RPMI7951 (cell line): ENCODE measurements at places on chromosomes 16 and 17.
A peak's percentile ranks its signal among the peaks of the same experiment; 100 is the strongest.

DNA sequence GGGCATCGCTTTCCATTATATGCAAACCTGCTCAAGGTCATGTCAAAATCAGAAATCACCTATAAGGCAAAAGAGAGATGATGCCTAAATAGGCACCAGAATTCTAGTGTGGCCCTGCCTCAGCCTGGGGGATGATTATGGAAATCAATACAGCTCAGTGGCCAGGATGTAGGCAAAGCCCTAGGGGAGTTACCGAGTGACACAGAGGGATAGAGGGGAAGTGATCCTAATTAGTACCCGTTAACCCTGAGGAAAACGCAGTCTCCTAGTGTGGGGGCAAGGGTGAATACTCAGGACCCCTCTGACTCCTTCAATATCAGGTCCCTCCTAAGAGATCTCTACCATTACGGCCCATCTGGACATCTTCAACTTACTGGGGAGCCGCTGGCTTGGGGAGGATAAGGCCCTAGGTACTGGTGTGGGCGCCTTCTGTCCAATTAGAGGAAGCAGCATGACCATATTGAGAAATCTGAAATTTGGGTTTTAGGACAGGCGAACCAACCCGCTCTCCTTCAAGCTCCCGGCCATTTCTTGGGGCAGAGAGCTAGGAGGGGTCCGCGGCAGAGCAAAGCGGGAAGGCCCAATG, 725 bp downstream of the NT5C3B start:
- DNase-seq, result no peak

DNA sequence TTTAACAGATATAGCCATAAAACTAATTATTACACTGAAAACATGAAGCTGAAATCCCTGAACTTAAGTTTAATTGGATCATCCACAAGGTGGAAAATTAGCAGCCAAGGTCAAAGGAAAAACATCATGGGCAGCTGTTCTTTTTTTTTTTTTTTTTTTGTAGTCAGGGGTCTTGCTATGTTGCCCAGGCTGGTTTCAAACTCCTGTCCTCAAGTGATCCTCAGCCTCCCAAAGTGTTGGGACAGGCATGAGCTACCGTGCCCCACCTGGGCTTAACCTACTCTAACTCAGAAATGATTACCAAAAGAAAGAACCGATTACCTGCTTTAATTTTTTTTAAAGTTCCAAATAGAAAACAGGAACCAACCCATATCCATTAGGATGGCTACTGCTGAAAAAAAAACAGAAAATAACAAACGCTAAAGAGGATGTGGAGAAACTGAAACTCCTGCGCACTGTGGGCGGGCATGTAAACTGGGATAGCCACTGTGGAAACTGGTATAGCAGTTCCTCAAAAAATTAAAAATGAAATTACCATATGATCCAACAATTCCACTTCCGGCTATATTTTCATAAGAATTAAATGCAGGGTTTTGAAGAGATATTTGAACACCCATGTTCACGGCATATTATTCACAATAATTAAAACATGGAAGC, 8.6 kb downstream of the CMC2 start:
- no peak for DNase-seq

- peak; percentile 63 for DNase-seq
Measured at GRCh38 chr16:86261379-86261778, 248.9 kb upstream of the FOXF1 start.

DNA sequence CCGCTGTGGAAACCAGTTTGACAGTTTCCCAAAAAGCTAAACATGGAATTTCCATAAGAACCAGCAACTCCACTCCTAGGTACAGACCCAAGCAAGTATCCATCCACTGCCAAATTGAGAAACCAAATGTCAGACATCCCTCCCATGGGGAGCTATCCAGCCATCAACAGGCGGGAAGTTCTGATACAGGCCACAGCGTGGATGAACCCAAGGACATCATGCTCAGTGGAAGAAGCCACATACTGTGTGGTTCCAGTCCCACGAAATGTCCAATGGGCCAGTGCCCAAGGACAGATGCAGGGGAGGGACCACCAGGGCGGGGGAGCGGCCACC, 12.6 kb upstream of the BAIAP2 start:
- no peak for DNase-seq

- DNase-seq, result no peak
Measured at GRCh38 chr16:57914244-57915173, 56.4 kb downstream of the CNGB1 start.

DNA sequence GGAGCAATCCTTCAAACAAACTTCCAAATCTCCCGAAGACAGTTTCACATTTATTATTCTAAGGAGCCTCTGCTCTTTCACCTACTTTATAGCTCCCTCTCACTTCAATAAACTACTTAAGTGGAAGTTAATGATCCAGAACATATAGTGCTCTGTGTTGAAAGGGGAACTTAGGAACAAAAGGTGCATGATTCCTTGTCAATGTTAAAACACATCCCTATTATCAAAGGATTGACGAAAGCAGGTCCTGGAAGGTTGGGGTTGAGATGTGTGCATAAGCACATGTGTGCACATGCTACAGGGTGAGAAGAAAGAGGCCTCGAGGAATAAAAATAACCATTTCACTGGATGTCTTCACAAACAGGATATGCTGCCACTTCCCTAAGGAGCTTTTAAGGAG, 170.3 kb downstream of the SLC39A11 start:
- DNase-seq, result no peak

DNA sequence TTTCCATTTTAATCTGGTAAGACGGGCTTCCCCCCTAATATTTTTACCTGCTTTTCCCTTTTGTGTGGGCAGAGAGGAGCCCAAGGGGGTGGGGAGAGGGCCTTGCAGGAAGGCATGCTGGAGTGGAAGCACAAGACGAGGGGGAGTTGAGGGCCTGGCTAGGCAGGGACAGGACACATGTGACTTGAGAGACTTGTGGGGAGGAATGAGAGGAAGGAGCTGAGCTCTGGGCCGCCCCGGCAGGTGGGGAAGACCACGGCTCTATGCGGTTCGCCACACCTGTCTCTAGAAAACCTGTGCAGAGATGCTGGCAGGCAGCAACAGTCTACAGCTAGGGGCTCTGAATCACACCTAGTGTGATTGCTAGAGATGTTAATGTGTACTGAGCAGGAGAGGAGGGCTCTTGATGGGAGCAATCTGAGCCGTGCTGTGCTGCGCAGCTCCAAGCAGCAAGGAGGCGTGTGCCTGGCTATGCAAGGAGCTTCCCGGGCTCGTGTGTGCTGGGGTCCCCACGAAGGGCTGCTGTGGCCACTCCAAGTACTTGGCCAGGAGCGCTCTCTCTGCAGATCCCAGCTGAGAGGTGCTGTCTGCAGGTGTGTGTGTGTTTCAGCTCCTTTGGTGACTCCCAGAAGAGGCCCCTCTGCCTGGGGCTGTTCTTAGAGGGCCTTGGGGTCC, 50.2 kb downstream of the PDPK1 start:
- no peak for DNase-seq

DNA sequence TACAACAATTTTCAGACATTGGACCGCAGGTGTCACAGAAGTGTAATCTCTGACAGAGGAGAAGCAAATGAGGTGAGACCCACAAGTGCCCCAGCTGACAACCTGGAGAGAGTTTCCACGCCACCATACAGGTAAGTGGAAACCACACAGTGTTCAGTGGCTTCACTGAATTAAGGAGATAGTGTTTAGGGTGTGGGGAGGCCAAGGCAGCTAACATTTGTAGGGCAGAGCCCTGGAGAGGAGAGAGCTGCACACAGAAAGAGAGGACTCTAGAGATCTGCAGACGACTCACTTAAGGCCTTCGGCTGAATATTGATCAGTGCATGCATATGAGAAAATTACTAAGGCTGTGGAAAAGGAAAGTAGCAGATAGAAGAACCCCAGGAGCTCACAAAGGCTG, 228.9 kb upstream of the TNRC6C start:
- no peak for DNase-seq

- no peak for DNase-seq
Measured at GRCh38 chr17:63561819-63562218, 11.5 kb downstream of the DCAF7 start.

DNA sequence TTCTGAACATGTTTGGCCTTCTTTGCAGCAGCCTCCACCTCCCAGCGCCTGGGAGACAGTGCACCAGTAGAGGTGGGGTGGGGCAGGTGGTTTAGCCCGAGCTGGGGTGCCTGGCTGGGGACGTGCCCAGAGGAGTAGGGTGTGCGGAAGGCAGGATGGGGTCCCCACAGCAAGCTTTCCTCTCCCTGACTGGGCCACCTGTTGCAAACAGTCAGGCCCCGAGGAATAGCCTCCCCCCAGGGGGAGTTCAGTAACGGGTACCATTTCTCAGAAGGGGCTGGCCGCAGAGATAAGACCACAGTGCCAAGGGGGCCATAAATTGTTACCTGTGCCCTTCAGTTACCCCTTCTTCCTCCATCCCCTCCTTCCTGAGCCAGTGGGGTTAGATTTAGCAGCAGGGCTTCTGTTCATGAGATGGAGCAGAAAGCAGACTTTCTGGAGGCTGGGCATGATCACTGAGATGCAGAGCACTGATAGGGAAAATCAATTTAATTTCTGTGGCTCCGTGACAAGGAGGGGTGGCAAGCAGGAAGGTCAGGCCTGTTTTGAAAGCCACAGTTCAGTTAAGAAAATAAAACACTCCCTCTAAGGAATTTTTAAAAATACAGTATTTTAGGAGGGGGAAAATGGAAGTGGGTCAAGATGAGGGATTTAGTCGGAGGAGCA, 181.9 kb downstream of the MSI2 start:
- no peak for DNase-seq

- DNase-seq, result no peak
Measured at GRCh38 chr16:54654429-54654828, 276.2 kb upstream of the IRX5 start.

- no peak for DNase-seq
Measured at GRCh38 chr17:38439436-38439835, 11.2 kb downstream of the ARHGAP23 start.

GRCh38 chr17:44024853-44025252, 10.1 kb upstream of the TMEM101 start:
- DNase-seq, result no peak

GRCh38 chr16:83200005-83200779, 573.4 kb downstream of the CDH13 start:
- DNase-seq, result peak; percentile 66

DNA sequence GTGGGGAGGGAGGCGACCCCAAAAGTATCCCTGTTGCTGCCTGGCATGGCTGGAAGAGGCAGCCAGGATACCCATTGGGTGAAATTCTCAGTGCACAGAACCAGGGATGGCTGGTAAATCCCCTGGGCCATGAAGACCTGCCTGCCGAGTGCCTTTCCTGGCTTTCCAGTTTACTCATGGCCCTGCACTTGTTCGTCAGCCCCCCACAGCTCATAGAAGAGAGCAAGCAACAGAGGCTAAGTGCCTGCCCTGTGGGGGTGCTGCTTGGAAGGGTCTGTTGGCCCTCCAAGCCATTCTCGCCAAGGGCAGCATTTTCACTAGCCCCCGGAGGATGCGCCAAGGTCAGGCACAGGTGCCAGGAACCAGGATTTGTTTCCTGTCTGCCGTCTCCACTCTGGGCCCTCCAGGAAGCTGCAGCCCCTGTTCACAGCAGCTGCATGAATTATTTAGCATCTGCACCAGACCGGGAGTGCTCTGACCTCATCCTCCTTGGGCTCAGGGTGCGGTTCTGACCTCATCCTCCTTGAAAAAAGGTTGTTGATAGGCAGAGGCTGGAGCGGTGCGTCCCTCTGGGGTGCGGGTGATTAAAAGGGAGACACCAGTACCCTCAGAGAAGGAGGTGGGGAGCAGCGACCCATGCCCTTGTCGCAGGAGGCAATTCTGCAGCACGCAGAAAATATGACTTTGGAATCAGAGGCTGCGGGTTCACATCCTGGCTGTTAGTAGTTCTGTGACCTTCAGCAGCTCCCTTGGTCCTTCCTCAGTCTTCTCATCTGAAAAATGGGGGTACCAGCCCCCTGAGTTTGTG, 14.2 kb upstream of the CD300A start:
- DNase-seq, result no peak

DNA sequence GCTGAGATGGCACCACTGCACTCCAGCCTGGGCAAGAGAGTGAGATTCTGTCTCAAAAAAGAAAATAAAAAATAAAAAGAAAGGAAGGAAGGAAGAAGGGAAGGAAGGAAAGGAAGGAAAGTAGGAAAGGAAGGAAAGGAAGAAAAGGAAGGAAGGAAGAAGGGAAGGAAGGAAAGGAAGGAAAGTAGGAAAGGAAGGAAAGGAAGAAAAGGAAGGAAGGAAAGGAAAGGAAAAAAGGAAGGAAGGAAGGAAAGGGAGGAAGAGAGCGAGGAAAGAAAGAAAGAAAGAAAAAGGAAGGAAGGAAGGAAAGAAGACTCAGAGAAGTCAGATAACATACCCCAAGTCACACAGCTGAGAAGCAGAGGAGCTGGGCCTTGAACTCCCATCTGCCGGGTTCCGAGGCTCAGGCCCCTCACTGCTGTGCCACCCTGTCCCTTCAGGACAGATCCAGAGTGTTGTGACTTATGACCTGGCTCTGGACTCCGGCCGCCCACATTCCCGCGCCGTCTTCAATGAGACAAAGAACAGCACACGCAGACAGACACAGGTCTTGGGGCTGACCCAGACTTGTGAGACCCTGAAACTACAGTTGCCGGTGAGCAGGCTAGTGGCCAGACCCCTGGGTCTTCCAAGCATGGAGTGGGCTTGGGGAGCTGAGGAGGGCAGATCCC, 30.9 kb upstream of the ITGAX start:
- DNase-seq, result no peak

- no peak for DNase-seq
Measured at GRCh38 chr16:87424266-87424665, 32.1 kb downstream of the MAP1LC3B start.

DNA sequence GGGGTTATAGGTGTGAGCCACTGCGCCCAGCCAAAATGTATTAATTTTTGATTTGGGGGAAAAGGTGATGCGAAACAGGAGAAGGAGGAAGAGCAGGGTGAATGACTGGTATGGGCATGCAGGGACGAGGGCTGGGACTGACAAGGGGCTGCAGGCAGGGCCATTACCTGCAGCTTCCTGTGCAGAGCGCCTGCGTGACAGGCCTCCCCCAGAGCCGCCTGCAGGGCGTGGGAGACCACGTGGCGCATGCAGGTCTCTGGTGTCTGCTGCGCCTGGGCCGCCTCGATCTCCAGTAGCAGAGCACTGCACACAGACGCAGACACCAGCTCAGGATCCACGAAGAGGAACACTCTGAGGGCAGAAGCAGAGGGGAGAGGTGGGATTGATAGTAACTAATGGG, 32.4 kb downstream of the PIK3R6 start:
- DNase-seq, result no peak

GRCh38 chr17:28986714-28987655, 18.8 kb downstream of the SEZ6 start:
- no peak for DNase-seq
